ENCODE measurements at places on chromosomes 3 and 15.

GRCh38 chr15:48221885-48222284, 15.8 kb downstream of the SLC12A1 start:
- no peak for DNase-seq

GRCh38 chr15:56869573-56869972, 48.9 kb upstream of the TCF12 start:
- no peak for DNase-seq

DNA sequence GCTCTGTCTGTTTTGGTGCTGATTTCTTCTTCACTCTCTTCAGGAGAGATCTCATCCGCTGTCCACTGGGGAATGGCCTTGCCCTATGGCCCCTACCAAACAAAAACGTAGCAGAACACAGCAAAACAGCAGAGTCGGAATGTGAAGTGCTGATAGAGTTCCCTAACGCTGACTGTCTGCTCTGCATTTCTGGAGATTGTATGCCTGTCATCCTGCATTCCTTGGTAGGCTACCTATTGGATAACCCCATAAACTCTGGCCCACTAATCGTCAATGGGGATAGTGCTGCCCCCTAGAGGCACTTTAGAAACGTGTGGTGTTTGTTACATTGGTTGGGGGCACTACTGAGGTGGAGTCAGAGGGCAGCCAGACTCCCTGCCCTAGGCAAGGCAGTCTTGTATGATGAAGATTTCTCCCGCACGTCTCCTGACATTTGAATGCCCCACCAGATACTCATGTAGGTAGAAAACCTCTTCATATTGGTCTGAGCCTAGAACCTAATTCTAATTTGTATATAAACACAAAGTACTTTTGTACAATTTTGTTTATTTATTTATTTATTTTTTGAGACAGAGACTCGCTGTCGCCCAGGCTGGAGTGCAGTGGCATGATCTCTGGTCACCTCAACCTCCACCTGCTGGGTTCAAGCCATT, 15.6 kb upstream of the MAGEF1 start:
- DNase-seq, result peak; percentile 52

DNA sequence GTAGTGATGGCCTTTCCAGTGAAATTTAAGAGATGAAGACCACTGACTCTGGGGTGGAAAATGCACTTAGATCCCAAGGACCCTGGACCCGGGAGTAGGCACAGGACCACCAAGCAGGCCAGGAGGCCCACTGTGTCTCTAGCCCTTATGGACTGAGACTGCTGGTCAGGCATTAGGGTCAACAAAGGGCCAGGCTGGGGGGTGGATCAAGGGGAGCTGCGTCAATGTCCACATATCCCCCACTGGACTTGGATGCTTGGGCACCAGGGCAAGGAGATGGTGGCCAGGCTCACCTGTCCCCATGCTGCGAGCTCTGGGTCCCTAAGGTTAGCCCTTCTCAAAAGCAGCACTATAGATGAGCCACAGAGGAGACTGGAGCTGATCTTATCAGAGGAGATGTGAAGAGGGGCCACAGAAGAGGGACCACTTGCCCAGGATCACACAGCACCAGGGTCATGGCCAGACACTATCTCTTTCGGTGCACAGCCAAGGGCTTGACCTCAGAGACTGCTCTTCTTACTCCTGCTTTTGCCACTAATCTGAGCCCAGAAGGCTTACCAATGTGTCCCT, 14.7 kb downstream of the RAB6B start:
- DNase-seq, result no peak

DNA sequence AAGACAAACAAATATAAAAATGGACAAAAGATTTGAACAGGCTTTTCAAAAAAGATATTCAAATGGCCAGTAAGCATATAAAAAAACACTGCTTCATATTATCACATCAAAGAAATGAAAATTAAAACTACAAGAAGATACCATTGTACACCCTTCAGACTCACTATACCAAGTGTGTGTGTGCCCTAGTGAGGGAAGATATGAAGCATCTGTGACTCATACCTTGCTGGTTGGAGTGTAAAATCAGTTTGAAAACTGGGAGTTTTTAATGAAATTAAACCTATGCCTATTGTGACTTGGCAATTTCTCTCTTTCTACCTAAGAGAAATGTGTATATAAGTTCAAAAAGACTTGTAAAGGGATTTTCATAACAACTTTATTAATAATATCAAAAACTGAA, 23.5 kb upstream of the SLC15A2 start:
- no peak for DNase-seq

GRCh38 chr15:94021621-94022320, 209.6 kb upstream of the MCTP2 start:
- no peak for DNase-seq

GRCh38 chr3:123883111-123883510, 1.0 kb downstream of the MYLK start:
- no peak for DNase-seq

DNA sequence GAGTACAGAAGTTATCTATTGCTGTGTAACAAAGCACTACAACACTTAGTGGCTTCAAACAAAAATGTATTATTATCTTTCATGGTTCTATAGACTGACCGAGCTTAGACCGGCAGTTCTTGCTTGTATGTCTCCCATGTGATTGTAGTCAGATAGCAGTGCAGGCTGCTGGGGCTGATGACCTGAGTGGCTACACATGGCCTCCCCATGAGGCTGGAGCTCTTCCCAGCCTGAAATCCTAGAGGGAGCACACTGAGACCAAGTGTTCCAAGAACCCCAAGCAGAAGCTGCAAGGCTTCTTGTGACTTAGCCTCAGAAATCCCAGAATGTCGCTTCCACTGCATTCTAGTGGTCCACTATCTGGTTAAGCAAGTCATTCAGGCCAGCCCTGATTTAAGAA, 141.2 kb upstream of the TLE3 start:
- no peak for DNase-seq

- no peak for DNase-seq
Observed at GRCh38 chr3:127238602-127239001, 45.7 kb downstream of the PRR23E start.

- no peak for DNase-seq
Observed at GRCh38 chr15:45386420-45386819, 8.1 kb upstream of the GATM start.

DNA sequence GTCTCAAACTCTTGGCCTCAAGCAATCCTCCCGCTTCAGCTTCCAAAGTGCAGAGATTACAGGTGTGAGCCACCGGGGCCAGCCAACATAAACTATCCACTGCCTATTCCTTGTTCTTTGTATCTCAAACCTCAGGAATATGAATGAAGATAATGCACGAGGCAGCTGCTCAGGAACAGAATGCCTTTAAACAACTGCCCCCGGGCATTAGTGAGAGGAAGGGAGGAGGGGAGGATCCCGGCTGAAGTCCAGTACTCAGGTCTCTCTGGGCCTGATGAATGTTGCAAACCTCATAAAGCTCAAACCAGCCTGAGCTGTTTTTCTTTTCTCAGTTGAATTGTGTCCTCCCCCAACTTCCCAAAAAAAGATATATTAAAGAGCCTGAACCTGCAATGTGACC, 26.9 kb upstream of the MTMR14 start:
- no peak for DNase-seq

DNA sequence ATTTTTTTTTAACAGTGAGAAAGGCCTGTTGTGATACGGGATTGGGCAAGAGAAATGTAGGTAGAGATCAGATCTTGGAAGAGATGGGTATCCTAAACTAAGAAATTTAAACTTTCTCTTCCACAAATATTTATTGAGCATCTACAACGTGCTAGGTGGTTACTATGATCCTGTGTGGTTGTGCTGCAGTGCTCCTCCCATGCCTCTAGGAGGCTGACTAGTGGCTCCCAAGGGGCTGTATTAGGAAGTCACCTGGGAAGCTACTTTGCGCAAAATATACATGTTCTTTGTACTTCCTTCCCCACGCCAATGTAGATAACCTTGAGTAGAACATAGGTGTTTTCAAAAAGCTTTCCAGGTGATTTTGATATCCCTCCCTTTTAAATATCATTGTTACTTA, 27.2 kb downstream of the USP3 start:
- no peak for DNase-seq

DNA sequence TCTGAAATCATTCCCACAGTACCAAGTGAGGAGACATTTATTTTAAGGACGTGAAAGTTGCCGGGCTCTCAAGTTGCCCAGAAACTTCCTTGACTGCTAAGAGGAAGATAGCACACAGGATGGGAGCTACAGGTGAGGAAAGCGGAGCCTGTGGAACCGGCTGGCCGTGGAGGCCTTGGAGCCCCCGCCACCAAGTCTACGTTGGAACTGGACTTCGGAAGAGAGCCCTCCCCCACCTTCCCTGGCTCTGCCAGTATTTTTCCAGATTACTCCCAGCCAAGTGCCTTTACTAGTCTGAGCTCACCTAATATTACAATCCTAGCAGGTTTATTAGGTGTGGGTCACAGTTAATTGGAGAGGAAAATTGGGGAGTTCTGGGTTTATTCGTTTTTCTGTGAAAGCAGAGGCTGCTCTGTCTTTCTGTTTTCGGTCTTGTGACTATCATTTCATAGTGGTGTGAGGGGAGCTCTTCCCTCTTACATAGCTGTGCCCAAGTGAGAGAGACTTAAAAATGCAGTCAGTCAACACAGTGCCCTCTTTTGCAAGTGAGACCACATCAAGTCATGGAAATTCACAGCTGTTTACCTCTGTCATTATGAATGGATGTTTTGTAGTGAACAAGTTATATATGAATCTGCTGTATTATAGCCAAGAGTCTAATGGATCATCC, 6.8 kb downstream of the BOC start:
- no peak for DNase-seq

GRCh38 chr3:151425627-151426340, 35.1 kb downstream of the IGSF10 start:
- DNase-seq, result no peak

GRCh38 chr3:195508185-195508584, 34.9 kb downstream of the PPP1R2 start:
- no peak for DNase-seq

Measured in DMS 273 treated with DMSO at 0.1 percent for 48 hours (cell line).